Activated B cell treated with CpG ODN at 0.5 μM for 24 hours (primary cell): ENCODE measurements at places on chromosomes 3 and 15.

- no peak for DNase-seq
Measured at GRCh38 chr15:89743011-89743410, 8.0 kb downstream of the MESP1 start.

GRCh38 chr3:27713078-27713423 is 9.1 kb downstream of the EOMES start:
- DNase-seq: no peak

DNA sequence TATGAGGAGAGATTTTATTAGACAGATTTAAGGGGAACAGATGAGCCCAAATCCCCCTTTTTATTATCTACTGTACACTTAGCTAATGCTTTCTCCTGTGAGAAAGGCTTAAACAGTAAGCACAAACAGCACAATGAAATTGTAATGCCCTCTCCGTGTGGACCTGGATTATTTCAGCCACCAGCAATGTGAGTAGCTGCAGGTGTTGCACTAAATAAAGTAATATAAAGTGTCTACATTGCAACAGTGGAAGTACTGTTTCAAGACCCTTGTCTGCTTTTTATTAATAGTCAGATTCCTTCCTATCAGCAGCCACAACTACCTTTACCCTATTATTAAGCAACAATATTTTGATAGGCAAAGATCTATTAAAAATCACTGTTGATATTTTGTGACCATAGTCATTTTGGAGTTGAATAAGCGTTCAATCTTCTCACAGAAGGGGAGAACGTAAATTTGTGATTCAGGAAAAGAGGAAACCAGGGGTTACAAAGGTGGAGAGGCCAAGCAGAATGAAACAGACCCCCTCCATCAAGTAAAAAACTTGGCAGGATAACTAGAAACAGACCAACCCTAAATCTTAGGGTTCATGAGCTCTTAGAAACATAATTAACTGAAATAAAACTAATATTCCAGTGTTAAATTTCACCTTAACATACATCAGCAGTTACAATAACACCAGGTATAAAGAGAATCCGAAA is 422.6 kb downstream of the MECOM start:
- DNase-seq: no peak

- no peak for DNase-seq
Measured at GRCh38 chr3:143644370-143645089, 203.7 kb downstream of the SLC9A9 start.

GRCh38 chr15:93314245-93314644 is 225.2 kb upstream of the RGMA start:
- DNase-seq: no peak

DNA sequence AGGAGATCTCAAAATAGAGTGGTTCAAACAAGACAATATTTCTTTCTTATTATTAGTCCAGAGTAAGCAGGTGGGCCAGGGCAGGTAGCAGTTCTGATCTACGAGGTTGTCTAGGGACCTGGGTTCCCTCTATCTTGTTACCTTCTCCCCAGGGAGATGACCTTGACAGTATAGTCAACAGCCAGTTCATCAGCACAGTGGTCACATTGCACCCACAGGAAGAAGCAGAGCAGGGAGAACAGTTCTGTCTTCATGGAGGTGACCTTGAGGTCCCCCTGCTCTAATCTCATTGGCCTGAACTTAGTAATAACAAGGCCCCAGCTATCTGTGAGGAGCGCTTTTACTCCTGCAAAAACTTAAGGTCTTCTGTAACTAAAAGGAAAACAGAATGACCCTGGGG is 21.7 kb downstream of the SLC49A4 start:
- no peak for DNase-seq

GRCh38 chr15:85760049-85760448 is 34.7 kb downstream of the KLHL25 start:
- DNase-seq: no peak

DNA sequence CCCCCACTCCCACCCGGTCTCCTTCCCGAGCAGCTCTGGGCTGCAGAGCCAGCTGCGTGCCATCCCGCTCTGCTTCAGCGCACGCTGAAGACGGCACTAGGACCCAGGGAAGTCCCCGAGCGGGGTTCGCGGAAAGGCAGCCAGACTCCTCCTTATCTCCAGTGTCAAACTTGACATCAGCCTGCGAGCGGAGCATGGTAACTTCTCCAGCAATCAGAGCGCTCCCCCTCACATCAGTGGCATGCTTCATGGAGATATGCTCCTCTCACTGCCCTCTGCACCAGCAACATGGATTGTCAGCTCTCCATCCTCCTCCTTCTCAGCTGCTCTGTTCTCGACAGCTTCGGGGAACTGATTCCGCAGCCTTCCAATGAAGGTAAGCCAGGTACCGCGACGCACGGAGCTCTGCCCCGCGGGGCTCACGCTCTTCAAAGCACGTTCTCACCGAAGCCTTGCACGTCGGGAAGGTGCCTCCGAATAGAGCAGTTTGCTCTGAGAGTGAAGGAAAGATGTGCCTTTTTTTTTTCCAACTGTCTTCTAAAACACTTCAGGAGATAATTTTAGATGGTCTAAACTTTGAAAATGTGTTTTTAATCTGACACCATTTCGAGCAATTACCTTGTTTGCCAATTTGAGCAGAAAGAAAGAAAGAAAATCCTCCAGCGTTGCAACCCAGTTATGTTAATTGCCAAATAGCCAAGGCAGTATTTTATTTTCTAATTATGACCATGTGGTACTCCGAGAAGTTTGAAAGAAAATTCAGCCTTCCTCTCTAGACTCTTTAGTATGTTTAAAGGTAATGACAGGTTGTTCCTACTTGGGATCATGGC is at the start of gene EPHA3:
EPHA3 (plus strand) TSS at position 161 of the 830 bp plus-strand sequence; CDS start at position 289, 128 bp downstream.
- peak; percentile 33 for DNase-seq

GRCh38 chr15:67097424-67097823 is 32.0 kb downstream of the SMAD3 start:
- no peak for DNase-seq

DNA sequence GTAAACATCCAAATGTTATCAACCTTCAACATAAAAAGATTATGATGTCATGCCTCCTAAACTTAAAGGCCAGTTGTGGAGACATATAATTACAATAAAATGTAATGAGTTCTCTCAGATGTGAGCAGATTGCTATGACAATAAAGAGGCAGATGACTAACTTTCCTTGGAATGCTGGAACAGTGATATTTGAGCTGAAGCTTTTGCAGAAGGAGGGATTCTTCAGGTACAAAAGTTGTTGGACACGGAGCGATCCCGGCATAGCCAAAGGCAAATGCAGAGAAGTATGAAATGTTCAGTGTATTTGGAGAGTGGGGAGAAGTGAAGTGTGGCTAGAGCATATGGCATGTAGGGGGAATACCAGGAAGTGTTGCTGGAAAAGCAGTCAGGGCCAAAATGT is 520.1 kb downstream of the FGF12 start:
- DNase-seq: no peak

GRCh38 chr3:124115956-124116355 is 124.0 kb upstream of the ROPN1 start:
- no peak for DNase-seq

DNA sequence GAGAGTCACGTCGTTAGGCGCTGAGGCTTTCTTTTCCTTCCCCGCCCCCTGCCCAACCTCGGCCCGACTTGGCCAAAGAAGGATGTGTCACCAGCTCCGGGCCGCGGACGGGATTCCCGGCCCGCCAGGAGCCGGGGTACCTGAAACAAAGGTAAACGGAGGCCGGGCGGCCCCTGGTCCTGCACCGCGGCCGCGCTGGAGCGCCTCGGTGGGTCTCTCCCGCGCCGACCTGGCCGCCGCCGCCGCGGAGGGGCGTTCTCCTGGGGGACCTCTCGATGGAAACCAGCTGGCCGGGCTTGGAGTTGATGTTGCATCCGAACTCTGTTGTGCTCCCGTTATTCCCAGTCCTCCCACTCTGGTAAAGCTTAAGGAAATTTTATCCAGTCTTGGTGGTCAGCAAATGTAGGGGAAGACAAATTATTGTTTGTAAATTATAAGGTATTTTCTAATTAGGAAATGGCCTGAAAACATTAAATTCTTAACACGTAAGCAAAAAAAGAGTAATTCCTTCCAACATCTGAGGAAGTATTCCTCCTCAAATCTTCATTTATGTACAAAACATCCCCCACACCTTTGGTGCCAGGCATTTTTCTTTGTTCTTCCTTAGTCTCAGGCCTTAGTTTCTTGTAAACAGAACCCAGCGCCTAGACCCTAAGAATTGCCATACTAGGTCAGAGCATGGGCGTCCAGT is 888 bp downstream of the PPP2R3A start:
- DNase-seq: no peak

- DNase-seq: no peak
Measured at GRCh38 chr15:84001655-84002054, 233.9 kb upstream of the GOLGA6L4 start.

DNA sequence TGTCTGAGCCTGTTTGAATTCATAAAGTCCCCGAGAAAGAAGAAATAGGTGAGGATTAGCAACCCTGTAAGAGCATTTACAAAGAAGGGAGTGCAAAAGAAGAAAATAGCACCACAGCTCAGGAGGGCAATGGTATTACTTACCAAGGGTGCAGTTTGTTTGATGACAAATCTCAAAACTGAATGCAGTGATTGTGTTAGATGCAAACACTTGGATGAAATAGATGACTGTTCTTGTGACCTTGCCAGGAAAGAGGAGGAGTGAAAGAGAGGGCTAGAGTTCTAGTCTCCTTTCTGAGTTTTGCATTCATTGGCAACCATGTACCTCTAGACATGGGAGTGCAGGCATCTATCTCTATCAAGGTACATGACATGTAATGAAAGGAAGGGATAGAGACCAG is 1030.8 kb upstream of the CFAP20DC start:
- DNase-seq: no peak

- no peak for DNase-seq
Measured at GRCh38 chr3:127789990-127790881, 32.1 kb downstream of the MGLL start.

DNA sequence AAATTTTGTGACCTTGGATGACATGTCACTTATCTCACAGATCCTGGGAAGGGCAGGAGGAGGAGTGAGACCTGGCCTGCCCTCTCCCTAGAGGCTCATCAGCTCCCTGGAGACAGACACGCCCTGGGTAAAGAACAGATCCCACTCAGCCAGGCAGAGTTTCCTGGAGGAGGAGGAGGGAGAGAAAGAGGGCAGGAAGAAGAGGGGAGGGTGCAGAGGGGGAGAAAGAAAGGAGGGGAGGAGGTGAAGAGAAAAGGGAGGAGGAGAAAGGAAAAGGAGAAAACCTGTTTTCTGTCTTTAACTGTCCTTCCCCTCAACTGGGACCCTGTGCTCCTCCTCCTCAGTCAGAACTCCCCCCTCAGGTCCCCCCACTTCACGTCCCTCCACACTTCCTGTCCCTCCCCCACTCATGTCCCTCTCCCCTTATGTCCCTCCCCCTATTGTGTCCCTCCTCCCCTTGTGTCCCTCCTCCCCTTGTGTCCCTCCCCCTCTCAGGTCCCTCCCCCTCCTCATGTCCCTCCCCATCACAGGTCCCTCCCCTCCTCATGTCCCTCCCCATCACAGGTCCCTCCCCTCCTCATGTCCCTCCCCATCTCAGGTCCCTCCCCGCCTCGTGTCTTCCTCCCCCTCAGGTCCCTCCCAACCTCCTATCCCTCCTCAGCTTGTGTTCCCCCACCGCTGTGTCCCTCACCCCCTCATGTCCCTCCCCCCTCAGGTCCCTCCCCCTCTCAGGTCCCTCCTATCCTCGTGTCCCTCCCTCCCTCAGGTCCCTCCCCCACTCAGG is 52.3 kb upstream of the CGNL1 start:
- DNase-seq: no peak

- DNase-seq: no peak
Measured at GRCh38 chr15:98651581-98652220, 3.4 kb downstream of the IGF1R start.

DNA sequence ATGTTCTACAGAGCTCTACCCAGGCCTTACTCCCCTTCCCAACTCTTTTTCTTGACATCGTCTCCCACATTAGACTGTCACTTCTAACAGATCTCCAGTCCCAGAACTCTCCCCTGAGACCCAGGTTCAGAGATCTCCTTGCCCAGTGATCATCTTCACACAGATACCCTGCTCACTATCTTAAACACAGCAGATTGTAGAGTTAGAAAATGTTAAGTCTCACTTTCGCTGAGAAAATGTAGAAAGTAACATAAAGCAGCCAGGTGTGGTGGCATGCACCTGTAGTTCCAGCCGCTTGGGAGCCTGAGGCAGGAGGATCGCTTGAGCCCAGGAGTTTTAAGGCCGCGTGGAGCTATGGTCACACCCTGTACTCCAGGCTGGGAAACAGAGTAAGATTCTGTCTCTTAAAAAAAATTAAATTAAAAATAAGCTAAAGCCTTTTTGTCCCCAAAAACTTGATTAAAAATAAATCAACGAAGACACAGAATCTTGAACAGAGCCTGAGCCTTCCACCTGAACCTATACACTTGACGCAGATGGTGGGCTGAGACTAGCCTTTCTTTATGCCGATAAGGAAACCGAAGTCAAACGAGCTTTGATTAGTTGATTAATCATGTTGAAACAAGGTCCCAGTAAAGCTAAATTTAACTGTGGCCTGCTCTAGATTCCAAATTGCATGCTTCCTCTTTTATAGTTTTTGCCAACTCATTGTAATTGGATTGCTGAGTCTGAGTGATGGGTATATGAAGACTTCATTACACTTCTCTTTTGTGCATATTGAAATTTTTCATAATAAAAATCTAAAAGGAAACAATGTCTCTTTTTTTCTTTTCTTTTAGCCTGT is 31.3 kb upstream of the BLM start:
- DNase-seq: no peak

- DNase-seq: no peak
Measured at GRCh38 chr15:62209821-62210220, 44.7 kb upstream of the C2CD4B start.

DNA sequence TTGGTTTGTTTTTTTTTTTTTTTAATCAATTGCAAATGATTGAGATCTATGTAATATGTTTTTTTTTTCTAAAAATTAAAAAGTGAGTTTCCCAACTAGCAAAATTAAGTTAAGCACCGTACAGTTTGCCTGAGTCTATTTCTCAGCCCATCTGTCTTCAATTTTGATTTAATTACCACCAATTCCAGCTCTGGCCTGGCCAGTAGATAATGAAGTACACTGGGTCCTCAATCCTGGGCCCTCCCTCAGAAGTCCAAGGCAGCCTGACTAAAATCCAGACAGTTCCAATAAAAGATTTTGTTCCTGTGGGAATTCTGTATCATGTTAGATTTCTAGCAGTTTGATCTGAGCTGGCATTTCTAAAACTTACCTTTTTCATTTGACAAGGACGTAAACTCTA is 887.2 kb downstream of the NAALADL2 start:
- DNase-seq: no peak

DNA sequence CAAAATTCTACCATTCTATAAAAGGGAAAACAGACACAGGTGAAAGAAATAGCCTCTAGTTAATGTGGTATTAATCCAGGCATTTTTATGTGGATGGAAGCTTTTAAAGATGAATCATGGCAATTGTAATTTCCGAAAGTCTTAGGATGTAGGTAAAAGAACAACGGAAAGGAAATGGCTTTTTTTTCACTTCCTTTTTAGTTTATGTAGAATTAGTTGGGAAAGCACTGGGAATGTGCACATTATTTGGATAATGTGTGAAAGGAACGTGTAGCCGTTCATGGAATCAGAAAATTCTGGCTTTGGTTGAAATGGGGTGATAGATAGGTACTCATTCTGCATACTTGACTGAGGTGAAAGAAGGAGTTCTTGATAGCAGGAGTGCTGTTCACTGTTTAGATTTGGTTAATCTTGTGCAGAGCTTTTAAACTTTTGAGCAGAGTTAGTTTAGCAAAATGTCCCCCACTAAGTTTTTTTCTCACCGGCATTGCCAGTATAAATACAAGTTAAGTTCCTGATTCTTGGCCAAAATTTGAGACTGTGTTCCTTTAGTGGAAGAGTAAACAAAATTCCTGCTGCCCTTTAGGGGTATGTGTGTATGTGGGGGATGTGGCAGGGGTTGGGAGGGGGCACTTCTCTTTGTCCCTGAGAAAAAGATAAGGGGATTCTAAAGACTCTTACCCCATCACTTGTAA is 20.2 kb upstream of the UTS2B start:
- DNase-seq: no peak
